ENCODE measurements at places on chromosomes 3 and 15. TPM values are rescaled to one million over a fixed set of nuclear protein-coding genes. Genes with fewer than 3 reads are reported as not detected.

DNA sequence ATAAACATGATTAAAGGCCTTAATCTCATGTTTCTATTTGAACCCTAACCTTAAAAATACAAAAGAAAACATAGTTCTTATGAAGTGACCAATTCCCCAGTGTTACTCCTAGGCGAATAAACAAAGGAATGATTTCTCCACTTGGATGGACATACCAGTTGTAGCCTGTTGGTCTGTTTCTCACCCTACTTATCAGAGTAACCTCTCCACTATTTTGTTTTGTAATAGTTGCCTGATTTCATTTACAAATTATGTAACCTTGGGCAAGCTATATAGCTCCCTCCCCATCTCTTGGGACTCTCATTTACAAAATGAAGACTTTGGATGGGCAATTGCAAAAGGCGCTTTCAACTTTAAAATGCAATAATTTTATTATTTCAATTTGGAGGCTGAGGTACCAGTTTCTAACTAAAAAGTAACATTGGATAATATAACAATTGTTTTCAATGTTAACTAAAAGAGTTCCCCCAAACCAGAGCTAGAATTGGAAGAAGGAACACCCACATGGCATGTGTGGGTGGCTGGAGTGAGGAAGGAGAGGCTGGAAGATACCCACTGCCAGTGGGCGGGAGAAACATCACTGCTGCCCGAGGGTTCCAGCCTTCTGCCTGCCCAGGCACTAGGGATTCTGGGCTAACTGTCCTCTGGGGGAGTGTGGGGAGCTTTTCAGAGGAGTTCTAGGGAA, 74.2 kb downstream of the RFTN1 start:
- DNase-seq: no peak

Gene GABRG3
- polyA plus RNA-seq: 8.7 TPM

DNA sequence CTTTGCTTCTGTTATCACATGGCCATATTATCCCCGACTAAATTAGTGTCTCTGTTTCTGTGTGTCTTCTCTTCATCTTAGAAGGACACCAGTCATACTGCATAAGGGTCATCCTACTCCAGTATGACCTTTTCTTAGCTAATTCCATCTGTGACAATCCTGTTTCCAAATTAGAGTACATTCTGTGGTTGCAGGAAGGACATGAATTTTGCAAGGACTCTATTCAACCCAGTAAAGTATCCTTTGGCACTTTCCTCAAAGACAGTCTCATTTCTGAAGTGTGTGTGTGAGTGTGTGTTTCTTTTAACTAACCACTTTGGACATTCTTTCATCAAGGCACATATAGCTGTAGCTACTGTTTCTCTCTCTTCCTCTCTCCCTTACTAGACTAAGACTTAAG, 15.2 kb upstream of the MME start:
- no peak for DNase-seq

- no peak for DNase-seq
Measured at GRCh38 chr15:74024687-74025086, 30.2 kb downstream of the PML start.

- no peak for DNase-seq
Measured at GRCh38 chr15:38073178-38073946, 138.9 kb downstream of the TMCO5A start.

DNA sequence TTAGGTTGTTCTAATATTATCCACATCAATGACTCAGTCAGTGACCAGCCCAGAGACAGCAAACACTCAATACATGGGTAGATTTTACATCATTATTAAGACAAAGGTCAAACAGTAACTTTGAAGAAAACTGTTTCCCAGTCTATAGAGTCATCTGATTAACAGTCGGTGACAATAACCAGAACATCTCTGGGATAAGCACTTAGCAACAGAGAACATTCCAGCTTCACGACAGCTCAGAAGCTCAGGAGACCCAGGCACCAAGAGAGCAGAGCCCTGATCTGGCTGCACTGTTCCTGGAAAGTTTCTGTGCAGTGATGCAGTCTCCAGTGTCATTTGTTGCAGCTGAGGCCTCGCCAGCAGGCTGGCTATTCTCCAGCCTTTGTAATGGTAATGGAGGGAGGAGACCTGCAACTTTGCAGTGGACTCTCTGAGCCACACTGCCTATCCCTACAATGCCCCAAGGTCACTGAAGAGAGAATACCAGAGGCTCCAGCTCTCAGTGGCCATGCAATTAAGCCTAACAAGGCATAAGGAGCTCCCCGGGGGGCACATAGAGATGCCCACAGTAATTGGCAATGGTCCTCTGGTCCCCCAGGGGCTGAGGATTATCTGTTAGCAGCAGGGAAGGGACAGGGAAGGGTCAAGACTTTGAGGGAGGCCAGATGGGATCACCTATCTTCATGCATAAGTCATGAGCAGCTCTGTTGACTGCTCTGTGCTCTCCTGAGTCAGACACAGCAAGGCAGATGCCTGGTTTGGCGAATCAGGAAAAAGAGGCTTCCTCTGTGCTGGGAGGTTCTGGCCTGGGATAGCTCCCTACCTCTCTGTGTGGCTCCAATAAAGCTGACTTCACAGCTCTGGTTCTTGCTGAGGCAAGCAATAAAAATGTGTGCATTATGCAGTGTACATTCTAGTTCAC, 163.6 kb downstream of the CTNNB1 start:
- peak; percentile 13 for DNase-seq

Gene BLOC1S6
- 54.0 TPM for polyA plus RNA-seq

DNA sequence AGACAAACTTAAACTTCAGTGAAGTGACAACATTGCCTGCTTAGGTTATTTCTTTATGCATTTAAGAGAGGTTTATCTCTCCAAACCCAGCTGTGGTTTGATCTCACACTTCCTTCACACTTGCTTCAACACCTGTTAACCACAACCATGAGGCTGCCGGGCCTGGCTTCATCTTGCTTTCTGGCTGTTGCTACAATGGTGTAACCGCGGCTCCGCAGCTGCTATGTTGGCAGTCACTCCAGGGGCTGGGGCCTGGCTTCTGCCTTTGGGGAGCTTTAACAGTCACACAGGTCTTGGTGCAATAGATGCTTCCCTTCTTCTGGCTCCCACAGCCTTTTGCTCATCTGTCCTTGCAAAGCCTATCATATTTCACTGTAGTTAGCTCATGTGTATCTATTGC, 72.9 kb upstream of the MNS1 start:
- no peak for DNase-seq

Gene PIERCE2
- polyA plus RNA-seq: 3.1 TPM

Gene GOLGA6C
- polyA plus RNA-seq: not detected

Gene C2CD4A
- polyA plus RNA-seq: not detected

- DNase-seq: no peak
Measured at GRCh38 chr15:60815321-60815720, 336.4 kb upstream of the ICE2 start.

GRCh38 chr3:115692887-115693524, 69.7 kb downstream of the GAP43 start:
- peak; percentile 65 for DNase-seq

GRCh38 chr3:69085168-69085832, 563 bp downstream of the ARL6IP5 start:
- peak; percentile 46 for DNase-seq

Data from left lung (tissue), 14 donors.